ENCODE measurements at places on chromosomes 5 and 9.
A peak's percentile ranks its signal among the peaks of the same experiment; 100 is the strongest.

DNA sequence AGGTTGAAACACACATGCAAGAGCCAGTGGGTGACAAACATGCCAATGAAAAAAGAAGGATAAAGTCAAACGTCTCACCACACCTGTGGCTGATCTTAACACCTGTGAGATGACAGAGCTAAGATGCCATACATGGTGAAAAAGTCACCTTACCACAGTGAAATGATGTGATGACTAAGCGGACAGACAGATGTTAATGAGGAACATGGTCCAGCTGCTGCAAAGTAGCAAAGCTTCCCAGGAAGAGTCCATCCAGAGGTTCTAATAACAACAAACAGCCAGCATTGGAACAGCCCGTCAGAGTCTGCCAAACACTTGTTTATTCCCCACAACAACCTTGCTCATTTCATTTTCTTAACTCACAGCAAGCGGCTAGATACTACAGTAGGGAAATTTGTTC lies 1.9 kb downstream of the KIAA1191 start:
- DNase-seq = no peak

DNA sequence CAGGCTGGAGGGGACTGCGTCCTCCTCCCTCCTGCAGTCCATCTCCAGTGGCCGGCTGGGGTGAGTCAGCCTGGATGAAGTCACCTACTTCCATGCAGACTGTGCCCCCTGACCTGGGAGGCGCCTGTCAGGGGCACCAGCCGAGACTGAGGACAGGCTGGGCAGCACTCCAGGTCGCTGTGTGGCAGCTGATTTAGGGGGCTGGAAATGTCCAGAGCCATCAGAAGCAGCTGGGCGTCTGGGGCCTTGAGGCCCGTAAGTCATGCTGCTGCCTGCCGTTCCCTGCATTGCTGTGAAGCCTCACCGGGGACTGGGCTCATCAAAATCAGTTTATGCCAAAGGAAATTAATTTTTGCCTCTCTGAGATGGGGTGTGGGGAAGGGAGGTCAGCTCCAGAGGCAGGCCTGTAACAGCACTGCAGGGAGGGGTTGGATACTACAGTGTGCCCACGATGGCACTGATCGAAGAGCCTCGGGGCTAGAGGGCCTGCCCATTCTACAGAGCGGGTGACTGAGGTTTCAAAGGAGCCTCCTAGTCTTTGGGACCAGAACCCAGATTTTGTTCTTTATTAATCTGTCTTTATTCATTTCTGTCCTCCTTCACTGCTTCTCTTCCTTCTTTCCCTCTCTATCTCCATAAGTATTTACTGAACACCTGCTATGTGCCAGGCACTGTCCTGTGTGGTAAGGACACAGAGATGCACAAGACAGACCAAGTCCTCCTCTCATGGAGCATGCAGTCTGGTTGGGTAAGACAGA lies 70.4 kb upstream of the PSD2 start:
- DNase-seq = no peak

DNA sequence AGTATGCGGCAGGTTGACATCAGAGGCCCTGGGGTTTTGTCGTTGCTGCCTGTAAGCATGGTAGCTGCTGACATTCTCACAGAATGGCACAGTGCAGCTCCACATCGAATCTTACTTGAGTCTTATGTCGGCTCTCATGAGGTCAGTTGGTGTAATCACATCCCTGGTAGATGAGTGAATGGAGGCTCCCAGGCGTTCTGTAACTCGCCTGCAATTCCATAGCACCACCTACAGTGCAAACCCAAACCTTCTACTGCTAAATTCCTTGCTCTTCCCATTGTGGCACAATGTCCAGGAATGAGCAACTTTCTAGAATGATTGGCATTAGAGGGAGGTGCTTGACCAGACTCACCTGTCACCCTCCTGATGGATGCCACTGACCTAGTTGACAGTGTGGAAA lies 578.4 kb downstream of the CCDC171 start:
- no peak for DNase-seq

- no peak for DNase-seq
Observed at GRCh38 chr5:127769386-127769785, 66.2 kb downstream of the CCDC192 start.

DNA sequence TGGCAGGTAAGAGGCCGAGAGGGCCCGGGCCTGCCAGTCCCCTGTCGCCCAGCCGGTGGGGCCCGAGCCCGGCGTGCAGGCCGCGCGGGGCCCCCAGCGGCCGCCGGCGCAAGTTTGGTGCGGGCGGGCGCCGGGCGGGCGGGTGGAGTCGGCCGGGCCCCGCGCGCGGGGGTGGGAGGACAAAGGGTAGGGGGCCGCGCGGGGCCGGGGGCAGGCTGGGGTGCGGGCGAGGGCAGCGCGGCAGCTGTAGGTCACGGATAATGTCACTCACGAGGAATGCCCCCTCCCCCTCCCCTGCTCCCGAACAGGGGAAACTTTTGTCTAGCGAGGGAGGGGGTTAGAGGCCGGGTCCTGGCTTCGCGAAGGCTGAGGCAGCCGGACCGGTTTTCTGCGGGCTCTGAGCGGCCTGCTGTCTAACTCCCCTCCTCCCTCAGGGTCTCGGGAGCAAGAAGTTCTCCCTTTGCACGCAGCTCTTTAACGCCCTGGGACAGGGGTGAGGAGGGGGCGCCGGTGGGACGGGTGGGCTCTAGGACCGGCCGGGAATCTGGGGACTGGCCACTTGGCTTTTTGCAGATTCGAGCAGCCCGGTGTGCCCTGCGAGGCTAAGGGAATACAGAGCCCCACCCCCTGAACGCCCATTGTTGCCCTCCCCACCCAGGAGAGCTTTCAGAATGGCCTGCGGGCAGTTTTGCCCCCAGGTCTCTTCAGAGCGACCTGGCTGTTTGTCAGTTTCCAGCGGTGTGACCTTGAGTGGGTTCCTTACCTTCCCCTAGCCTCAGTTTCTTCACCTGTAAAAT lies 21.3 kb upstream of the NDST1 start:
- DNase-seq = peak; percentile 6

DNA sequence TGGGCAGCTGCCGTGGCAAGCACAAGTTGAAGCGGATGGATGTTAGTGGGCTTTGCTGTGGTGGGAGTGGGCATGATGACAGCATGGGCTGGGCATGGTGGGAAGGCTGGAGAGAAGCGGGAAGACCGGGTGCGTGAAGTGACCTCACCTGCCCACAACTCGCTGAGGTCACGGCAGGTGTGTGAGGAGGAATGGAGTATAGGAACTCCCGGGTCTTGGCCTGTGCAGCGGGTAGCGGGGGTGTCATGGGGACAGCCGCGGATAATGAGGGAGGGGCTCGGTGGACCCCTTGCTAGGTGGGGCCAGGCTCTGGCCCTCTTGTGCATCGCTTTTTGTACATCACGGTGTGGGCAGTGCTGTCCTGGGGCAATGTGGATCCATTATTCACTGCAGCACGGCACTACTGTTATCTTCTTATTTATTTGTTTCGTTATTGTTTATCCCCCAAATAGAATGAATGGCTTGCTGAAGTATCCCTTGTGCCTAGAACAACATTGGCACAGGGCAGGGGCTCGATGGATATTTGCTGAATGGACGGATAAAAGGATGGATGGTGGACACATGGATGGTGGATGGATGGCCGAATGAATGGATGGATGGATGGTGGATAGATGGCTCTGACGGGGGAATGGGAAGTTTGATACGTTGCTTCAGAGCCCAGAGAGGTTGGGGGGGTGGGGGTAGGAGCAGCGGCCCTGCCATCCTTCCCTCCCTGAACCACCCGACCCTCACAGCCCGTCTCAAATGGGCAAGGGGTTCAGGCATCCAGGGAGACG lies 14.6 kb downstream of the PROP1 start:
- no peak for DNase-seq
